ENCODE measurements at places on chromosomes 4 and X.

- no peak for DNase-seq
Measured at GRCh38 chrX:103754401-103754800, 22.2 kb upstream of the PLP1 start.

DNA sequence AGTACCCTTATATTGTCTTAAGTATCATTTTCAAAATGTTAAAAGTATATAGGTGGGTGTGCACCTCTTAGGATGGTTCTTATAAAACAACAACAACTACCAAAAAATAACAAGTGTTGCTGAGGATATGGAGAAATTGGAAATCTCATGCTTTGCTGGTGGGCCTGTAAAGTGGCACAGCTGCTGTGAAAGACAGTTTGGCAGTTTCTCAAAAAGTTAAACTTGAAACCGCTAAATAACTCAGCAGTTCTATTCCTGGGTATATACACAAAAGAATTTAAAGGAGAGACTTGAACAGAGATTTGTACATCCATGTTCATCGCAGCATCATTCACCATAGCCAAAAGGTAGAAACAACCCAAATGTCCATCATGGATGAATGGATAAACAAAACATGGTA, 65.5 kb downstream of the HAND2 start:
- DNase-seq = no peak

DNA sequence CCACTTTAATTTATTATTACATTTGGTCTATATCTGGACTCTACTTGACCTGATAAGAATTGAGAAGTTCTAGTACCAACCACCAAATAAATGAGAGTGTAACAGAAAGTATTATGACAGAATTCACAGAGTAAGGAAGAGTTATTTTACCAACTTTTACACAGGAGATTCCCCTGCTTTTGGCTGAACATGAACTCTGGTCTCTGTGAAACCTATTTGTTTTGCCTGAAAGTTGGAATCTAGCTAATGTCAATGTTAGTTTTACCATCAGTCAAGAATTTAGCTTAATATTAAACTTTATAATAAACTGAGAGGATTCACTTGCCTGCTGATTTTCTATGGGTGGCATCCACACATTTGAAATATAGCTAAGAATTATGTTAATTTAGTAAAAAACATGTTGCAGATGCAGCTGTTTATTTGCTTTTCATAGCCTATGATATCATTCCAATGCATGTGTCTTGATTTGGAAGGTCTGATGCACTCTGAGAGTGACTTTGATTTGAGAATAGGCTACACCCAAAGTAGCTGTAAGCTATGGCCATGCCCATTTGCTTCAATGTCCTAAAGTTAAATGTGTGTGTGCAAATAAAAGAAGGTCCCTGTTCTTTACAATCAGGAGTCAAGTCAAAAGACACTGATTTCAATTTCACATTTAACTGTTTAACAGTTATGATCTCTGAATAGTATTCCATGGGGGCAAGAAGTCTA, 150.9 kb upstream of the RASGEF1B start:
- no peak for DNase-seq

GRCh38 chrX:68284281-68284904, 148.9 kb downstream of the OPHN1 start:
- no peak for DNase-seq

DNA sequence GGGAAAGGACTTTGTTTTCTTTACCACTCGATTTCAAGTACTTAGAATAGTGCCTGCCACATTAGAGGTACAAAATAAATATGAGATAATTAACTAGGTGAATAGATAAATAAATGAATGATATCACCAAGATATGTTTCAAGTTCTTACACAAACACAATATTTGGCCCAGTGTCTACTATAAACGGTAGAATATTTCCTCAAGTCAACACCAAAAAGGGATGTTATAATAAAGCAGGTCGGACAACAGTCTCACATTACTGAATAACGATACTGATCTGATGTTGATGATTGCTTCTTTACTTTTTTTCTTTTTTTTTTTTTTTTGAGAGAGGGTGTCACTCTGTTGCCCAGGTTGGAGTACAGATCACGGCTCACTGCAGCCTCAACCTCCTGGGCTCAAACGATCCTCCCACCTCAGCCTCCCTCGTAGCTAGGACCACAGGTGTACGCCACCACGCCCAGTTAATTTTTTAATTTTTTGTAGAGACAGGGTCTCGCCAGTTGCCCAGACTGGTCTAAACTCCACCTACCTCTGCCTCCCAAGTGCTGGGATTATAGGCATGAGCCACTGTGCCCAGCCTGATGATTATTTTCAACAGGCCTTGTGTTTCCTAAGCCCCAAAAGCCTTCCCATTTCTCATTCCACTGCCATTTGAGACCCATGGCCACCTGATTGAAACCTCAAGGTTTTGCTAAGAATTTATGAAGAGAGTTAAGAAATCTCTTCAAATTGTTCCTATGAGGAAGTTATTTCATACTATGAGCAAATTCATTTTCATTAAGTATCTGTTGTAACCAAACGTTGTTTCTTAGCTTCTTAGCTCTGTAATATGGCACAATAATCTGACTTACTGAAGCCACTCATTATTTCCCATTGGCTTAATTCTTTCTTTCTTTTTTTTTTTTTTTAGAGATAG, 2.3 kb downstream of the MANBA start:
- no peak for DNase-seq

- DNase-seq = no peak
Measured at GRCh38 chr4:55337944-55338343, 8.1 kb upstream of the SRD5A3 start.

GRCh38 chr4:114025176-114025777, 45.8 kb upstream of the ARSJ start:
- DNase-seq = no peak

DNA sequence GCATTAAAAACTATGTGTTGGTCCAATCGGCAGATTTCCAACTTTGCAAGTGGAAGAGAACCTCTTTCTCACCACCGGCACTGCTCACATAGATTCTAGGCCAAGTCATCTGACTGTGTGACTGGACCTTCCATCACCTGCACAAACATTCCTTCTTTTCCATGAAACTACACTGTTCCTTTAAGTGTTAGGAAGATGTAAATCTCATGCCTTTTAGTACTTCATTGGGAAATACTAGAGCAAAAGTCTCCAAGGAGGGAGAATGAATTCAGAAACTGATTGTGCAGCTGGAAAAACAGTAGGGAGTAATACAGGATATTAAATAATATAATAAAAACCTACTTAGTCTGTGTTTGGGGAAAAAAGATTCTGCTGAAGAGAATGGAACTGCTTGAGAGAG, 238.2 kb downstream of the GPC3 start:
- no peak for DNase-seq

DNA sequence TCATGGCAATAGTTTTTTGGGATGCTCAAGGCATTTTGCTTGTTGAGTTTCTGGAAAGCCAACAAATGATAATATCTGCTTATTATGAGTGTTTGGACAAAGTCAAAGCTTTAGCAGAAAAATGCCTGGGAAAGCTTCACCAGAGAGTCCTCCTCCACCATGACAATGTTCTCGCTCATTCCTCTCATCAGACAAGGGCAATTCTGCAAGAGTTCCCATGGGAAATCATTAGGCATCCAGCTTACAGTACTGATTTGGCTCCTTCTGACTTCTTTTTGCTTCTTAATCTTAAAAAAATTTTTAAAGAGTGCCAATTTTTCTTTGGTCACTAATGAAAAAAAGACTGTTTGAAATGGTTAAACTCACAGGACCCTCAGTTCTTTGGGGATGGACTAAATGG, 136.3 kb downstream of the UBE2K start:
- DNase-seq = no peak

- DNase-seq = no peak
Measured at GRCh38 chrX:80576806-80577533, 156.7 kb downstream of the TENT5D start.

- no peak for DNase-seq
Measured at GRCh38 chr4:168995537-168996295, 14.3 kb downstream of the CBR4 start.

DNA sequence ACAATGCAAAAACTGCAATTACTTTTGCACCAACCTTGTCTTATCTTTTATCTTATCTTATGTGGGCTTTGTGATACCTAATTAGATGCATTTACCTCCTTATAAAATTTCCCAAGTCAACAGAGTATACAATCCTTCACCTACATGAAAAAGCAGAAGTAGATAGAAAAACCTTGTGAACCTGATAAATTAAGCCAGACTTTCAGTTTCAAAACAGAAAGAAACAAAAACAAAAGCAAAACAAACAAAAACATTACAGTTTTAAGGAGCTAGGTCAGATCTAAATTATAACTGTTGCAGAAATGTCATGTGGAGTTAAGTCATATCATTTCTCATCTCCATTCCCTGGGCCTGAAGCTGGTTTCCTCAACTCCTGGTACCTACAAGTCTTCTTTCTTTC, 24.9 kb upstream of the CXXC4 start:
- DNase-seq = no peak

DNA sequence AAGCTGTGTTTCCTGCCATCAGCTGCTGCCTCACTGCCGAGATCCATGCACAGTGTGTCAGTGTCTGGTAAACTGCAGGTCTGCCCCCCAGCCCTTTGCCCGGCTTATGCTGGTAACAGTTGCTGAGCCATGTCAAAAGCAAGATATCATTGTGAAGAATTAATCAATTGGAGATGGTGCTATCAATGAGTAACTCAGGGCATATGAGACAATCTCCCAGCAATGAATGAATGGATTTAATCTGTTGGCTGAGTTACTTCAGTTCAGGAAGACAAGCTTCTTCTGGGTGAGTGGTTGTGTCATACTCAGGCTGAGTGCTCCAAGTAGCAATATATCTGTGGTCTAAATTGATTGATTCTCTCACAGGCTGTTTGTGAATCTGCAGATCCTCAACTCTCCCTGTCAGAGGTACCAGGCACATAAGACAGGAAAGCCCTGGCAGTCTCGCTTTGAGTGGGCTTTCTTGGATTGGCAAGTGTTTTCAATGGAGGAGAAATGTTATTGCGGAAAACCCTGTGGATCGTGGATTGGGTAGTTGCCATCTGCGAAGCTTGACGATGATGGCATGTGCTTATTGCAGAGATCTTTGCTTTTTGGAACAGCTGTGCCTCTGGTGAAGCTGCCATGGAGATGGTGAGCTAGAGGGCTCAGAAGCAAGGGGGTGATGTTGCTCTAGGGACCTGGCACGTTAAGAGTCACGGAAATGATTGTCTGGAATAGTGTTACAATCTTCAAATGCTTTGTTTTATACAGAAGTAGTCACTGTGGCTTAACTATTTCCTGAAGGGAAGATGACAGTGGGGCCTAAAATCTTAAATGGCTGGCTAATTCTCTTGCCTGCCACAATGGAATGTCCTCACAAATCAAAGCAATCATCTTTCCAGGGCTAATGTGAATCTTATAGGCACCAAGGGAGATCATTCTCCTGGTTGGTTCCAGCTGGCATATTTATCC, 147.6 kb upstream of the TBC1D9 start:
- DNase-seq = no peak

DNA sequence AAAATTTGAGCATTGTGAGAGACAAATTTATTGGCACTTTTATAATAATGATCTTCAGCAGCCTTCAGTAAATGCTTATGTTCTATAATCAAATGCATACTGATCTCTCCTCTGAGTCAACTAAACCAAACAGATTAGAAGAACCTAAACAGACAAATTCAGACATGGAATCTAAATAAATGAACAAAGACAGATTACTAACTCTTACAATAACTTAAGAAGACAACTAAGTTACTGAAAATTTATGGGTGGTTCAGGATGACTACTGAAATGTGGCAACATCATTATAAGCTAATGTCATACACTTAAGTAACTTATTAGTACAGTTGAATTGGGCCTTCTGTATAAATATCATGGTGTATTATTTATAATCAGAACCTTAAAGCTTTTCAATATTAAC, 127.3 kb downstream of the NEK1 start:
- no peak for DNase-seq

DNA sequence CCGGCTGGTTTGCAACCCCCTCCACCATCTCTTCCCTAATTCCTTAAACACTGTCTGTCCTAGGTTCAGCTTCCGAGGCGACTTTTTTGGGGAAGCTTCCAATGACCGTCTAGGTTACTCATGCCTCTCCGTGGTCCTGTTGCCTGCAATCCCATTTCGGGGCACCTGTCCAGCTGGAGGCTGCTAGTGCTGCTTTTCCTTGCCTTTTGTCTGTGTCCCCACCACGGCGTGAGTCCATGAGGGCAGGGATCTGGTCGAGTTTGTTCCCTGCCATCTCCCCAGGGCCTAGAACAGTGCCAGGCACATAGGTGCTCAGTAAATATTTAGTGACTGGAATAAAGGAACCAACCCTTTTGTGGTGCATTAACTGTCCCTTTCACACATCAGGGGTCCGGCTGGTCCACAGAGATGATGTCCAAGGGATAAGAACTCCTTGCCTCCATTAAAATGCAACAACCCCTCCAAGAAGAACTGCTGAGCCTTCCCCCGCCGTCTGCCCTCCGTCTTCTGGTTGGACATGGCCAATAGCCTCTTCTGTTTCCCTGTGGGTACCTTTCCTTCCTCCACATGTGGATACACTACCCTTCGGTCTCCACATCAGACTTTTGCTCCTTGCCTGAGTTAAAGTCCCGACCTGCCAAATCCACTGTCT, 5.7 kb upstream of the SORCS2 start:
- no peak for DNase-seq

DNA sequence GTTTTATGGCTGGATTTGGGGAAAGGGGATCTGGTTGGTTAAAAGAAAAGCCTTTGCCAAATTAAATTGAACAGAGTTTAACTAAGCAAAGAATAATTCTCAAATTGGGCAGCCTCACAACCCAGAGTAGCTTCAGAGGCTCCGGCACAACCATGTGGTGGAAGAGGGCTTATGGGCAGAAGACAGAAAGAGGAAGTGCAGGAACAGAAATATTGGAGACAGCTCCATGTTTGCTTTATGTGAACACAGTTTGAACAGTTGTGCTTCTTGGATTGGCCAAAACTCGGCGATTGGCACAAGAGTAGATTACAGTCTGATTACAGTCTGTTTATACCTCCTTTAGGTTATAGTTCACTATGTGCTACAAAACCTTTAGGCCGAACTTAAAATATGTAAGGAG, 562.7 kb downstream of the TRIML1 start:
- no peak for DNase-seq

DNA sequence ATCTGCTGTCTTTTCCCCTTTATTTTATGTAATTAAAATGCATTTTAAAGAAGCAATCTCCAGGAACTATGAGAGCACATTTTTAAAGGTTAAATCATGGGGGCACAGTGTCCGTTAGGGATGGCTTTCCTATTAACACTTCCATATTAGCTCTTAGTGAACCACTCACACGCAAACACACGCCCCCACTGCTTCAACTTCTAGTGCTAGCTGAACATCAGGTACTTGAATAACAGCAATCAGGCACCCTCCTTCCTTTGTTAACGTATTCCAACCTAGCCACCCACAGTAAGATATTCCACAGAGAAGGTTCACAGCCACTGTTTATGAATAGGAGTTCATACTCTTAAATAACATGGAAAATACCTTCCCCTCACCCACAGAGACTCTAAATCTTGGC, 9.3 kb downstream of the TMEM255A start:
- no peak for DNase-seq

DNA sequence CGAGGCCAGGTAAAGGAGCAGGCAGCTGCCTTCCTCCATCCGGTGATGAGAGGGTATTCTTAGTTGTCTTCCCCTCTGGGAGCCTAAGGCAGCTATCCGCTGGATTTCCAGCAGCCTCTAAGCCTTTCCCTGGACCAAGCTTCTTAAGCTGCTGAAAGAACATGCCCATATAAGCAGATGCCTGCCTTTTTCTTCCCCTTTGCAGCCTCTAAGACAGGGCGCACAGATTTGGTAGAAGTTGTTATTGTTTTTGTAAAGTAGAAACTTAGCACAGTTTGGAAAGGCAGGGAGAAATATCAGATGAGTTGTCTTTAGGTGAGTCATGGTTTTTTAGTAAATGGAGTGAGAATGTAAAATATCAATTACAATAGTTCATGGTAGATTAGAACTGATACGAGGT, 210.8 kb downstream of the ARHGAP10 start:
- no peak for DNase-seq

GRCh38 chr4:156547439-156547838, 424.2 kb downstream of the PDGFC start:
- no peak for DNase-seq

All from activated CD8-positive, alpha-beta memory T cell treated with anti-CD3 and anti-CD28 coated beads for 4 hours (primary cell).